Panc1 (cell line): ENCODE measurements at places on chromosomes 6 and 20. TPM values are rescaled to one million over a fixed set of nuclear protein-coding genes. Genes with fewer than 3 reads are reported as not detected.

Gene REM1
- not detected for total RNA-seq

Gene PLEKHG1
- total RNA-seq = 4.0 TPM

Gene DLL1
- 2.4 TPM for total RNA-seq

Gene AGPAT4
- total RNA-seq = 12.9 TPM

Gene PLAGL2
- 40.6 TPM for total RNA-seq
